ENCODE measurements at places on chromosomes 5 and 9. TPM values are rescaled to one million over a fixed set of nuclear protein-coding genes. Genes with fewer than 3 reads are reported as not detected.

DNA sequence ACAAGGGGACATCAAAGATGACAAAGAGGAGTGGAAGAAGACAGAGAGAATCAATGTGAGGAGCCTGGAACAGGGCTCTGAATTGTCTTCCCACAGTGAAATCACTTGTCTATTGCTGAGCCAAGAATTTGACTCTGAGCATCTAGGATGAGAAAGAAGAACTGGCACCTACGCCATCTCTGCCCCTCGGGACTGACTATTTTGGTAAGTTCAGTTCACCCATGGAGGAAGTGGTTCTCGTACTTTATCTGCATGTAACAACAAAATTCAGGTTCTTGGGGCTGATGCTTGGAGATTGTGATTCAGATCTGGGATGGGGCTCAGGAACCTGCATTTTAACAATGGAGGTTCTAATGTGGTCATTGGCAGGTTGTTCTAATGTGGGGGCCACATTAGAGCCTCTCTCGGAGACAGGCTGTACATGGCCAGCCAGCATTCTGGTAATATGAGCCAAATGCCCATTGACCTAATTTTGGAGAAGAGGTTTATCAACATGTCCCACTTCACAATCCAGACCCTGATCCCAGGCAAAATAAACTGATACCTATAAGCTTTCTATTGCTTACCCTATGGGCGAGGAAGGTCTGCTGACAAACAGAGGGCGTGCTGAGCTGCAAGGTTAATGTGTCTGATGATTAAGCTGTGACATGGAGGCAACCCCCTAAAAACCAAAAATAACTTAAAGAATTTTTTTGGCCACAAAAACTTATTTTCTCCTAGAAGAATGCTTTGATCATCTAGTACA is 2.7 kb upstream of the IL12B start:
- no peak for DNase-seq

DNA sequence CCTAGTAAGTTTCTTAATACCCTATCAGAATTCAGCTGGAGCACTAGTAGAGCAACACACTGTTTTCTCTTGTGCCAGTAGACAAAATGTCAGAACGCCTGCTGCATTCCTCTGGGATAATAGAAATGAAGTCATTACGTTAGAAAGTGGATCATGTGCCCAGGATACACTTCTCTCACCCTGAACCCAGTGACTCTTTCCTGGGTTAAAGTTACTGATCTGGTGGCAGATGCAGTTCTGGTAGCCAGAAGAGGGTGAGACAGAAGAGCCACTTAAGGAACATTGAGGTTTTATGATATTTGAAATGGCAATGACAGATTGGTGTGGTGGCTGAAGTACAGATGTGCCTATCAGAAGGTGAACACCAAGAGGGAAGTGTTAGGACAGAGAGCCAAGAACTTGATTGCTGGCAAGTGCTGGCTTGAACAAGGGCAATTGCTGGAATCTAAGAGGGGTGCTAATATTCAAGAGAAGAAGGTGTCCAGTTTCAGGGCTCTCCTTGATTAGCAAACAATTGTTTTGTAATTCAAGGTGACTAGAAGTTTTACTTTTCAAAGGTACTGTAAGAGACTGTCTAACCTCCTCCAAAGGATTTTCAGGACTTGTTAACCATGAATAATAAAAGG is 93.7 kb upstream of the ERBIN start:
- no peak for DNase-seq

GRCh38 chr9:71146511-71146910 is 25.1 kb upstream of the TRPM3 start:
- no peak for DNase-seq

GRCh38 chr5:143696921-143697320 is 115.0 kb upstream of the HMHB1 start:
- DNase-seq, result no peak

IFNA21 gene
- total RNA-seq, result not detected

C9orf153 gene
- not detected for total RNA-seq

GRM6 gene
- not detected for total RNA-seq

DNA sequence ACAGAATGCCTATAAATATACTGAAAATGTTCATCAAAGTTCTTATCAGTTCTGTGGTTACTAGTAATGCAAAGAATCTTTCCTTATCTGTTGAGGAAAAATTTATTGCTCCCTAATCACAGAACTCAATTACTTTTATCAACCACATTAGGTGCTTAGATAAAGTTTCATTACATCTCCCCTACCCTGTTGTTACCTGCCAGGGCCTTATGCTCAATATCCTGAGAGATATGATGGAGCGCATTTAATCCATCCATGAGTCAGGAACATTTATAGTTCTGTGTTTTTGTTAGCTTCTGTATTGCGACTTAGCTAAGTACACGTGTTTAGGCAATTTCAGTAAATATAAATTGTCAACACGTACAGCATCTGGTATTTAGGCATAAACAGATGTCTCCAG is 164.3 kb upstream of the ST8SIA4 start:
- DNase-seq, result no peak

HMCN2 gene
- total RNA-seq, result 20.1 TPM

DNA sequence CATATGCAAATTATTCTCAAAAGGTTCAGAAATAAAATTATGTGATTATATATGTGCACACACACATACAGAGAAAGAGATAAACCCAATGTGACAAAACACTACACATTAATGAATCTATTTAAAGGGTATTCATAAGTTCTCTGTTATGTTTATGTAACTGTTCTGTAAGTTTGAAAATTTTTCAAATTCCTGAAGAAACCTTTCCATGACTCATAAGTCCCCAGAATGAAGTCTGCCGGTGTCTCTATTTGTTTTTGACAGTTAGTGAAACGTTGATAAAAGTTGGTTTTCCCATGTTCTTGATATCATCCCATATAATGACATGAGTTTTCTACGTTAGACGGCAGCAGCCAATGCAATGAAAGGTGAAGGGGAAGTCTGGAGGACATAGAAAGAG is 199.5 kb upstream of the PUM3 start:
- DNase-seq, result no peak

DNA sequence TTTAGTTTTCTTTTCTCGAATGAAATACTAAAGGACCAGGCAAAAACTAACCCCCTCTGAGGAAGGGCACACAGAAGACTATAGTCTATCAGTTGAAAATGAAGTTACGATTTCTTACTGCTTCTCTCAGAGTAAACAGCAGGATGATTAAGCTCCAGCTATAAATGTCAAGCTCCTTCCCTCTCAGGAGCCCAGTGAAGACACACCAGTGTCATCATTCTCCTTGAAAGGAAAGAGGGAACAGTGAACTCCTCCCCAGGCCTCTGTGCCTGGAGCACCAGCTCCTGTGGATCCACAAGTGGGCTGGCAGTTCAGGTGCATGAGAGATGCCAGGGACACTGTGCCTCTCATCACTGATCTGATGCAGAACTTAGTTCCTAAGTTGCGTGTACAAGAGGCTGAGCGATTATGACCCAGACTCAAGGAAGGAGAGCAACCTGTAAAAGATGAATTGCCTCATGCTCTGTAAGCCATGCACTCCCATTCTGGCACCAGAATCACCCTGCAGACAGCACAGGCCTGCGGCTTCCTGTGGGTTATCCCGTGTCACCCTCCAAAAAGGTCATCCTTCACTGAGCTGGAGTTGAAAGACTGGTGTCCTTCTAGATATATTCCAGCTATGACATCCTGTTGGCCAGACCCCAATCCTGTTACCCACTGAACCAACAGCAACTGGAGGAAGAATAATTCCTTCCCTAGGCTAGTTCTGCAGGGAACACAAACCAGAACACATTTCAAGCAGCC is 394.0 kb downstream of the SEMA5A start:
- no peak for DNase-seq

CBY3 gene
- total RNA-seq, result not detected

DNA sequence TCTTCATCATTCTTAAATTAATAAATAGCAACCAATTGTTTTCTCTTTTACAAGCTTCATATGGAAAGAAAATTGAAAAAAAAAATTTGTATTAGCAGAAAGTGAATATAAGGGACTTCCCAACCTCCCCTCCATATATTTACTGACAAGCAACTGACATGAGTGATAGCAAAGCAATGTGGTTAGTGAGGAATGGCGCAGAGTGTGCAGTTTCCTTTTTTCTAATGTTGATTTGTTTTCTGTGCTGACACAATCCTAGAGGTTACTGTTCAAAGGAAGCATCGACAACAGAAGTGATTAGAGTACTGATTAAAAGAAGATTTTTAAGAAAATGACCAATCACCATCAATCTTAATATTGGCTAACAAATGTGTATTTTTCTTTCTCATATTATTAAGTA is 1.7 kb upstream of the PTGER4 start:
- DNase-seq, result no peak

DNA sequence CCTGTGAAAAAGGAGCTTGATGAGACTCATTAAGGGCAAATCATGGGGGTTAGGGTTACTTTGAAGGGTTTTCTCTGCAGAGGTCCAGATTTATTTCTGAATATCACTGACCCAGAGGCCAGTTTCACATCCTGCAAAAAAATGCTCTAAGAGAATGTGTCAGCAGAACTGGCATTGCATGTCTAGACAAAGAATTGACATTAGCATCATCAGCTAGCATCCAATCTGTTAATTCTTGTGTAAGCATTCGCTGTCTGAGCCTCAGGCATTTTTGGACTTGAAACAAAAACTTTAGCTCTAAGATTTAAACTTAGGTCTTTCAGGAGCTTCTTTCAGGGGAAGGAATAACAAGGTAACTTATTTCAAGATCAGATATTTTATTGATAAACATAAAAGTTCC is 187.9 kb upstream of the ELL2 start:
- no peak for DNase-seq

DNA sequence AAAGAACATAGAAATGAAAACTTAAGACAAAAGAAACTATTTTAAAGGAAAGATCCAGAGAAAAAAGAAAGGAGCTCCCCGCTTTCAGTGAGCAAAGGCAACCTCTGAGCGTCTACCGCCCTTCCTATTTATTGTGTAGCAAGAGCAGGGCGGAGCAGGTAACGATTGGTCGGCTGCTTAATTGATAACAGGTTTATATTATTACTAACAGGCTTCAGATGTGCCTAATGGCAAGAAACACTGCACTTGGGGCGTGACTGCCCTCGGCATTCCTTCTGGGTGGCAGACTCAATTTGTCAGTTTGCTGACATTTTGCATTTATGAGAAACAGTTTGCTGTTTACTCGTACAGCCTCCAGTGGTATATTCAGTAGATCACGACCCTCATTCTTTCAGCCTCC is 482.7 kb upstream of the C9orf72 start:
- no peak for DNase-seq

DNA sequence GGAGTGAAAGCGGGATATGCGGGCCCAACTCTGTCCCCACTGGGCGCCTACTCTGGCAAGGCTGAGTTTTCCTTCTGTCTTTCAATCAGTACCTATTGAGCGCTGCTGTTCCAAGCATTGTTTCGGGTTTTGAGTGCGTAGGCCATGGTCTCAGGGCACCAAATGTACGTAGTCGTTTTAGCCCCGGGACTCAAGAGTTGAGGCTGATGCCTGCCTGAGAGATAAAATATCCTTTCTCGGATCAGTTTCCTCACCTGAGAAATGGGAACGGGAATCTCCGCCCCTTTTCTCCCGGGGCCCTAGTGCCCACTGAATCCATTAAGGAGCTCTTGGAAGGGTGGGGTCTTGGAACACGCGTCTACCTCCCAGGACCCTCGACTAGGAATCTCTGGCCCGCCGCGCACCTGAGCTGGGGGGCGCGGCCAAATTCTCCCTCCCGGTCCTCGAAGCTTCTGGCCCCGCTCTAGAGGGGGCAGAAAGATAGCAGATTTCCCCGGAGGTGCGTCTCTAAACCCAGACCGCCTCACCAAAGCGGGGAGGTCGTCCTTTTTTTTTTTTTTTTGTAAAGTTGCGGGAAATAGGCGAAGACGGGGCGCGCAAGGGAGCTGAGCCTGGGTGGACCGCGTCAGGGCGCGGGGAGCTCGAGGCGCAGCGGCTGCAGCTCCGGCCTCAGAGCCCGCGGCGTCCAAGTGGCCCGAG is 494 bp upstream of the CXXC5 start:
- no peak for DNase-seq

DNA sequence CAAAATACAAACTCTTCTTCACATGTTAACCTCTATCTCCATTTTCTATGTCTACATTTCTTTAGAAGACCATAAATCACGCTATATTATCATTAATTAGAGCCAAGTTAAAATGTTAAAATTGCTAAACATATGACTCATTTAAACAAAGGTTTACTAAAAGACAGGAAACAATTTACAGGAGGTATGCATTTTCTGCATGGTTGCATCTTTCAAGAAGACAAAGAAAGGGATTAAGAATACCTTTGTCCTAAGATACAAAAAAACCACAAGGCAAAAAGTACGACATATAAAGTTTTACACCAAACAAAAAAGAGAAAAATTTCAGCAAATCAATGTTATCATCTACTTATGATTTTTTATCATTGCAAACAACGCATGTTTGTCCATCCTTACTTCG is 324.4 kb downstream of the PDE4D start:
- no peak for DNase-seq

ADAMTS12 gene
- total RNA-seq, result 0.42 TPM

NPDC1 gene
- total RNA-seq, result 177 TPM

PTGDS gene
- 26.1 TPM for total RNA-seq

GRCh38 chr9:121023064-121023463 is 27.0 kb downstream of the C5 start:
- no peak for DNase-seq

- no peak for DNase-seq
These were observed 354.1 kb upstream of the SLC30A5 start for GRCh38 chr5:68739752-68740151.

ARSI gene
- total RNA-seq, result 0.69 TPM

DNA sequence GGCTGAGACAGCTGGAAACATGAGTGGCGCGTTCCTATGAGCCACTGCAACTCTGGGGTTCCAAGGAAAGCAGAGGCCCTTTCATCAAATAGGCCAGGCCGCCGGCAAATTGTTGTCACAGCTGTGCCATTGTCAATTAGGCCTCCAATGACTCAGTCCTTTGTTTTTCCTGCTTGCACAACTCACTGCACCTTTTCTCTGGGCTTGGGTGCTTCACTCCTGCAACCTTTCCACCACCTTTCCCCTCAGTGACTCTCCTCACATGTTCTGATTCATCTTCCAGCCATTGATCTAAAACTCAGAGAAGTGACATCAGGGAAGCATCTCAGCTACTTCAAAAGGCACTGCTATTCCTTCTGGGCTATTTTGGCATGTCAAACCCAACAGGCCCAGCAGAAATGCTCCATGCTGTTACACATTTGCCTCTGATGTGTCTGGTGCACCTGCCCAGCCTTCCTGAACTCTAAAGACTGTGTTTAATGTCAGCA is 653.7 kb downstream of the NR2F1-AS1 start:
- DNase-seq, result no peak

DNA sequence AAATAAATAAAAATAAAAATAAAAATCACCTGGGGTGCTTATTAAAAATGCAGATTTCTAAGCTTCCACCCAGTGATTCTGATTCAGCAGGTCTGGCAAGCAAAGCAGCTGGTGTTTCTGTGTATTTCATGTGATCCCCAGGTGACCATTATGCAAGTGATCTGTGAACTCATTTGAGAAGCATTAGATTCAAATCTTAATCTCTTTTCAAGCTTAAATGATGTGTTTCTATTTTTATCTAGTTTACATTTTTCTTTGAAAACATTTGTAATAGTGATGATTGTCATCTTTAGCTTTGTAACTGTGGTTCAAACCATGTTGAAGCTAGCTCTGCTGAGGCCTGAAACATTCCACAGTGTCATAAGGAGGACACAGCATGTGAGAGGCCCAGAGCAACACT is 804.8 kb upstream of the ZNF608 start:
- DNase-seq, result no peak

- no peak for DNase-seq
These were observed 70.8 kb upstream of the CHD1 start for GRCh38 chr5:98999631-99000030.
